ENCODE measurements at places on chromosomes 5 and 9.

- no peak for DNase-seq
These were observed 56.3 kb downstream of the TBCA start for GRCh38 chr5:77719666-77720363.

DNA sequence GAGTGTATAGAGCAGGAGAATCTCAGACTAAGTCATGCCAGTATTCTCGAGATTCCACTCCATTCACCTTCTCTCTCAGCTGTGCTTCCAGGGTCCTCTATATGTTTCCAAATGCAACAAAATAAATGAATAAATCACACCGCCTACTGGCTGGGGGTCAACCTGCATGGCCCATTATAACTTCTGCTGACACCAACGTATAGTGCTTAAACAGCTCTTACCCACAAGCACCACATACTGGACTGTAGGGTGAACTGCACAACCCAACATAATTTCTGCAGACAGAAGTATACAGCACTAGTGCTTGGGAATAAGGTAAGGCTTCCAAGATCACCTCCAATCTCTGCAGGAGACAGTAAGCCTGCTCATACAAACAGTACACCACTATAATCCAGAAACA is 33.1 kb upstream of the HTR4 start:
- DNase-seq: no peak

GRCh38 chr5:90558344-90559192 is at the start of gene ADGRV1:
TSS of gene ADGRV1 (plus strand) at chr5:90558797. CDS start at chr5:90558896, 99 bp downstream.
- peak; percentile 38 for DNase-seq

DNA sequence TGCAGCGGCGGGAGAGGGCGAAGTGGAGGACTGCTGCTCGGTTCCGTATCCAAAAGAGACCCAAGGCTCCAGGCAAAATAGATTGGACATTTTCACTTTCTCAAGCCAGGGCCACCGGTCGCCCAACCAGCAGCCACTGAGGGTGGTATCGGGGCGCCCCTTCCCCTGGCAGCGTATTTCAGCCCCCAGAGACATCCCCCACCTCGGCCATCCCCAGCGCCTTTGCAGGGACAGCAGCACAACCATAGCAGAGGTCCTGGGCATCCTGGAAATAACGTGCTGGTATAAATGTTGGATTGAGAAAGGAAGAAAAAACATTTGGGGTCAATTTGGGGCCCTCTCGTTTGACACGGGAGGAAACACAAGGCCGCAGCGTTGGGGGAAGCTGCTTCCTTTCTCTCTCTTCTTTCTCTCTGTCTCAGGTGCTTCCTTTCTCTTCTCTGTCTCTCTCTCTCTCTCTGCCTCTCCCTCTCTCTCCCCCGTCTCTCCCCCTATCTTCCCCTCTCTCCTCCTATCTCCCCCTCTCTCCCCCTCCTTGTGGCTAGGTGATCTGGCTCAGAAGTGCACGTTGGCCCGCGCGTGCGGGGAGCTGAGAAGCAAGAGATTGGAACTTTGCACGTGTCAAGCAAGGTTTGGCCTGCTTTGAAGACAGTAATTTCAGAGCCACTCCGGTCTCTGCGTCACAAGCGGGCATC is 624 bp upstream of the RETREG1 start:
- no peak for DNase-seq
